ENCODE measurements at places on chromosomes 3 and 15. TPM values are rescaled to one million over a fixed set of nuclear protein-coding genes. Genes with fewer than 3 reads are reported as not detected.

TMCO5A gene
- total RNA-seq: not detected

CADM2 gene
- 4.2 TPM for total RNA-seq

DNA sequence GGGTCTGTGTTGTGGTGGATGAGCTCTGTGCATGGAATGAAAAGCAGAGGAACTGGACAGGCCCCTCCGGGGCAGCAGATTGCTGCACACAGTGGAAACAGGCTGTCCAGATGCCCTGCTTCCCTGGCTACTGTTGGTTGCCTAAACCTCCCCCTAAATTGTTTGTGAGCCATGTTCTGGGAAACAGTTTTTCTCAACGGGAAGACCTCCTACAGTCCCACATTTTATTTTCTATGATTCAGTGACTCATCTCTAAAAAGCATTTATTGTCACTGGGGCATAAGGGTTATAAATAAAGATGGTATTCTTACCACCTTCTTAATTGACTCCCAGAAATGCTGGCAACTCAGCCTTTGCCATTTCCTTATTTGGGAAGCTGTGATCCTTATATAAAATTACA, 20.3 kb upstream of the PTPN9 start:
- DNase-seq: no peak
- H3K4me3 ChIP-seq: no peak overlapping the region
- H3K36me3 ChIP-seq: no peaks in the 10 kb centered on the region
- no peak overlapping the region for H3K27ac ChIP-seq
- H3K27me3 ChIP-seq: no peaks in the 10 kb centered on the region

ARGFX gene
- not detected for total RNA-seq

DNA sequence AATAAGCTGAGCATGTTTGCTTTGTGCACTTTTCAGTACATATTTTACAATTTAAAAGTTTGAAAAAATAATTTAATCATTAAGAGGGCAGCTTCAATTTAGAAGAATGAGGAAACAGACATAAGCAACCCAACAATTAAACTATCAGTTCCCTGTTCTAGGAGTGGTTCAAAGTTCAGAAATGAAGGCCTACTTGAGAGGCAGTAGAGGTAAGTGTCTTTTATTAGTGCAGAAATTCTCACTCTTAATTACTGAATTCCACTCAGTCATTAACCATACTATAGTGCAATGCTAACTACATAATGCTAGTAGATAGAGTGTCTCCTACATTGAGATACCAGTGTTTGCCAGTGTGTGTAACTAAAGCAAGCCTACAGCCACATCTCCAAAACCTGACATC, 73.1 kb downstream of the TNIK start:
- no peak overlapping the region for H3K4me3 ChIP-seq
- H3K27me3 ChIP-seq: no peaks in the 10 kb centered on the region
- H3K36me3 ChIP-seq: peaks cover 6% of the 10 kb centered on the region
- H3K4me1 ChIP-seq: peaks cover 53% of the 10 kb centered on the region
- no peak overlapping the region for H3K27ac ChIP-seq

DNA sequence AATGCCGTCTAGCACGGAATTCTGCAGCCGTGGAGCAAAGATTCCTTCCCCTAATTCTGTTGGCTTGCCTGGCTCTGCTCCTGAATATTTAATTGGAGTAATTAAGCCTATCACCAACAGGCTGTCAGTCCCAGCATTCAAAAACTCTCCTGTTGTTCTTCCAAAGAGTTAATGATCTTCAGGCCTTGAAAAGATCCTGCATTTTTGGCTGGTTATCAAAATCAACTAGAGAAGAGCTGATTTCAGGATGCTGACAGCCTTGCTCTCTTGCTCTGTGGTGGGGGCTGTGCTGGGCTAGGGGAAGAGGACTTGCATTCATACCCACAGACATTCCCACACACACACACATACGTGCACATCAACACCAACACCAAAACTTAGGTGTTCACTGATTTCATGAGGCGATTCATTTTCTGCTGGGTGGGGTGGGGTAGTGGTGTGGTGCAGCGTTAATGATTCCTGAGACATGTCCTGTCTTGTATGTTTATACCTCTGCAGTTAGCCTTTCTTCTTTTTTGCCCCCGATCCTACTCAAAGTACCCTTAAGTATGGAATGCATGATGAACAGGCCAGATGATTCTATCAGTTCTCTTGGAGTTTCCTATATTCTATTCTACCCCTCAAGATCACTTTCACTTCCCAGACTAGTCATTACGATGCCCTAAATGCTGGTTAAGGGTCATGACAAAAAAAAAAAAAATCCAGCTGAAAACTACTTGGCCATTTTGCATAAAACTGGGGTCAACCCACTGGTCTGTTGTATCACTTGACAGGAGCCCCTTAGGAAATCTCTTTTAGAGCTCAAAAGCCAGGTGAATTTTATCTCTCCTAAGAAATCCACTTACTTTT, 42.3 kb downstream of the CPN2 start:
- H3K27ac ChIP-seq: no peak overlapping the region
- peaks cover 84% of the 10 kb centered on the region for H3K27me3 ChIP-seq
- no peak overlapping the region for H3K4me3 ChIP-seq
- no peaks in the 10 kb centered on the region for H3K36me3 ChIP-seq
- H3K4me1 ChIP-seq: peaks cover 43% of the 10 kb centered on the region

DNA sequence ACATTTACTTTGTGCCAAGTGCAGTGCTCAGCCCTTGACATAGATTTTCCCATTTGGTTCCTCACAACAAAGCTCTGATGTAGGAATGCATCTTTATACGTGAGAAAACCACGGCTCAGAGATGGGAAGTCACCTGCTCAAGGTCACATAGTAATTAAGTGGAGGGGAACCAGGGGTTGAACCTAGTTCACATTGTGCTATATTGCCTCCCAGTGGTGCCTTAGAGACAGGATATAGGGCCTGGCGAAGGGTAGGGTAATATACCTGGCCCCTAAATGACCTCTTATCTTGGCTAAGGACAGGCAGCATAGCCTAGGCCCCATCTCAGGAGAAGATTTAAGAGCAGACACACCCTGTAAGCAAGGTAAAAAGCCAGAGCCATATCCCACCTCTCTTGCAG, 71.5 kb downstream of the FOXP1 start:
- H3K27me3 ChIP-seq: no peaks in the 10 kb centered on the region
- H3K4me1 ChIP-seq: peaks cover 5% of the 10 kb centered on the region
- H3K36me3 ChIP-seq: no peaks in the 10 kb centered on the region
- no peak overlapping the region for H3K27ac ChIP-seq
- no peak for DNase-seq

DNA sequence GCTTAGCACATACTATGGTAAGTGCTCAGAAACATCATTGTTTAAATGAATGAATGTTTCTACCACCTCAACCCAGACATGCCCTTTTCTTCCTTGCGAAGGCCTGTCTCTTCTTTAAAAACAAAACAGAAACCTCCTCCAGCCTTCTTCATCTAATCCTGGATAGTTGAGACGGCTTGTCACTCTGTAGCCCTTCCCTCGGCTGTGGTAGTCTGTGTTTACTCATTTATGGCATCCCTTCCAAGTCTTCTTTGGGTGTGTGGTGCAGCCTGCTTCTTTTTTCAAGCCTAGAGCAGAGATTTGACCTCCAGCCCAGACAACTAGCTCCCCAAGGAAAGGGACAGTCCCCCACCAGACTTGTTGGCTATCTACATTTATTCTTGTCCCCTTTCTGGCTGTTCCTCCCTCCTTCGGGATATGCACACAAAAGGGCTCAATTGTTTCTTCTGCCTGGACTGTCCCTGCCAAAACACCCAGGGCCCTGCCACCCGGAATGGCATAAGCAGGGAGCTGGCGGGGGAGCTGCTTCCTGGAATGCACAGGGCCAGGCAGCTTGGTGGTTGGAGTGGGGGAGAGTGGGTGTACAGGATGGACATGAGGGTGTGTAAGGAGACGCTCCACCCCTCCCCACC, 67.8 kb downstream of the ITGA11 start:
- H3K4me3 ChIP-seq: no peak overlapping the region
- no peak overlapping the region for H3K27ac ChIP-seq
- peaks cover 42% of the 10 kb centered on the region for H3K4me1 ChIP-seq
- no peaks in the 10 kb centered on the region for H3K27me3 ChIP-seq

DNA sequence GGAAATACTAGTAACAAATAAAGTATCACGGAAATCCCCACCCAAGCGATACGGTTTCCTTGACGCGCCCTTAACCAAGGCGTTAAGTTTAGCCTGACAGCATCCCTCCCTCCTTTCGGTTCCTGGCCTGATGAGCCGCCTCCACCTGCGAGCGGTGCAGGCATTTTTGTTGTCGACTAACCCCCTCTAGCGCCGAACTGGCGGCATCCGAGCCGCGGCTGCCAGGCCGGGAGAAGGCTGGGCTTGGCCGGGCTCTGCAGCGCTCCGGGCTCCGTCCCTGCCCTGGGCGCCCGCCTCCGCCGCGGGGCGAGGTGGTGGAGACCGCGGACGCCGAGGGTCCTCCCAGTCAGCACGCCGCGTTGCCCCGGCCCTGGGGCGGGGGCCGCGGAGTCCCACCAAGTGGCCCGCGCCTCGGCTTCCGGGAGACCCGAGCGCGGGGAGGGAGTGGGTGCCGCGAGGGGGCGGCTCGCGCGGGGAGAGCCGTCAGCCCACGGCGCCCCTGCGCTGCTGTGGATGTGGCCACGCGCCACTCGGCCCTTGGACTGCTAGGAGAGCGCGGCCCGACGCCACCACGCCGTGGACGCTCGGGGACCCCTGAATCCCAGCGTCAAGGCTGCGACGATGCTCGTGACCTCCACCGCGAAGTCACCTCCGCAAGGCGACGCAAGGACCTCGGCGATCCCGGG, 1.1 kb upstream of the EPHA6 start:
- H3K27me3 ChIP-seq: peaks cover 55% of the 10 kb centered on the region
- H3K4me3 ChIP-seq: peak overlapping the region; percentile 91
- DNase-seq: peak; percentile 78
- H3K4me1 ChIP-seq: peaks cover 13% of the 10 kb centered on the region
